Natural killer cell treated with Interleukin-12 subunit alpha and Interleukin-12 subunit beta and Interleukin-15 and Interleukin-18, amount 100 ng/mL, for 72 hours (primary cell): ENCODE measurements at places on chromosomes 1 and 21.

DNA sequence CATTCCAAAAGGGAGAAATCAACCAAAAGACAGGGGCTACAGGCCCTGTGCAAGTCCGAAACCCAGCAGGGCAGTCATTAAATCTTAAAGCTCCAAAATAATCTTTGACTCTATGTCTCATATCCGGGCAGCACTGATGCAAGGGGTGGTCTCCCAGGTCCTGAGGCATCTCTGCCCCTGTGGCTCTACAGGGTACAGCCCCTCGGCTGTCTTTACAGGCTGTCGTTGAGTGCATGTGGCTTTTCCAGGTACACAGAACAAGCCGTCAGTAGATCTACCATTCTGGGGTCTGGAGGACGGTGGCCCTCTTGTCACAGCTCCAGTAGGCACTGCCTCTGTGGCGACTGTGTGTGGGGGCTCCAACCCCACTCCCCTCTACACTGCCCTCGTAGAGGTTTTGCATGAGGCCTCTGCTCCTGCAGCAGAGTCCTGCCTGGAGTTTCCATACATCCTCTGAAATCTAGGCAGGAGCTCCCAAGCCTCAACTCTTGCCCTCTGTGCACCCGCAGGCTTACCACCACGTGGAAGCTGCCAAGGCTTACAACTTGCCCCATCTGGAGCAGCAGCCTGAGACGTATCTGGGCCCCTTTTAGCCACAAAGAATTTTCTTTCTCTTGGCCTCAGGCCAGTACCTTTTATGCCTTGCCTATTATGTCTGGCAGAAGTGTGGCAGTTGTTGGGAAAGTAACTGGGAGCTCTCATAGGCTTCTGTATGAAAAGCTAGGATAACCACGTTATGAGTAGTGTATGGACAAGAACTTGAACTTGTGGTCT lies 52.5 kb downstream of the POU2F1 start:
- DNase-seq, result no peak
- peak overlapping the region; percentile 15 for H3K27ac ChIP-seq
- H3K36me3 ChIP-seq, result no peaks in the 10 kb centered on the region

DNA sequence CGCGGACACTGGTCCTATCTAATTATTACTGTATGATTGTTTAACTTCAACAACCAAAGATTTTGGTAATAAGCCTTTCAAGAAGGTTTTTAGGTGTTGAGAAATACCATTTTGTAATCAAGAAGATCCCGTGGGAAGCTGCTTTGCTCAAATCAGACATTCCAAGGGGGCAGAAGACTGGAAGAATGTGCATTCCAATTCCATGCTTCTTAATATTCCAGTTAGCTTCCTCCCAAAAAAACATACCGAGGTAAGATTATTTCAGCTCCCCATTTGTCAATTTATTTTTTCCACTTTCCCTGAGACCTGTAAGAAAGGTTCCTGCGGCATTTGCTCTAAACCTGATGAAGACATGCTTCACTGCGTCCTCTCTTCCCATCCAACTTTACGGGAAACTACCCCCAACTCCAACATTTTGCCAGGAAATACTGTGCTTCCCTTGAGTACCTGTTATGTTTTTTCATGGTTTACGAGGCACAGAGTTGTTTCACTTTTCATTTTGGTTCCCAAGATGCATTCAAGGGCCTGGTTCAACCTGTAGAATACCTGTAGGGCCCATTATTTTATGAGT lies 4.1 kb downstream of the CNN3 start:
- H3K4me3 ChIP-seq, result no peak overlapping the region
- no peak for DNase-seq
- H3K4me1 ChIP-seq, result peaks cover 12% of the 10 kb centered on the region
- H3K27me3 ChIP-seq, result peaks cover 36% of the 10 kb centered on the region
- H3K36me3 ChIP-seq, result no peaks in the 10 kb centered on the region

- no peaks in the 10 kb centered on the region for H3K27me3 ChIP-seq
- no peaks in the 10 kb centered on the region for H3K4me1 ChIP-seq
- H3K36me3 ChIP-seq, result no peaks in the 10 kb centered on the region
- no peak overlapping the region for H3K27ac ChIP-seq
These were observed 50.4 kb downstream of the SNRPE start for GRCh38 chr1:203911806-203912205.

DNA sequence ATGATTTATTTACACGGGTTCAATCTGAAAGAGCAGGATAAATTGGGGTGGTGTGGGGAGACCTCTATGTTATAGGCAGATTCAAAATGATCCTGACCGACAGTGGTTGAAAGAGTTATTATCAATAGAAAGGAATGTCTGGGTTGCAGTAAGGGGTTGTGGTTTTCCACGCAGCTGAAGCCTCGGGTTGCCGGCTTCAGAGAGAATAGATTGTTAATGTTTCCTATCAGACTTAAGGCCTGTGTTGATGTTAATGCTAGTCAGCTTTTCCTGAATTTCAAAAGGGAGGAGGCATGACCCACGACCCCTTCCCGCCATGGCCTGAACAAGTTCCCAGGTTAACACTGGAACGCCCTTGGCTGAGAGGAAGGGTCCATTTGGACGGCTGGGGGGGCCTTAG lies 2.2 kb upstream of the UBE2J2 start:
- DNase-seq, result no peak
- H3K27ac ChIP-seq, result no peak overlapping the region
- H3K36me3 ChIP-seq, result no peaks in the 10 kb centered on the region
- no peaks in the 10 kb centered on the region for H3K27me3 ChIP-seq
- peak overlapping the region; percentile 6 for H3K4me3 ChIP-seq

- H3K36me3 ChIP-seq, result no peaks in the 10 kb centered on the region
- H3K27ac ChIP-seq, result no peak overlapping the region
- H3K27me3 ChIP-seq, result no peaks in the 10 kb centered on the region
These were observed 26.9 kb downstream of the IGSF21 start for GRCh38 chr1:18134324-18135046.

GRCh38 chr1:41314376-41315145 lies 46.7 kb upstream of the FOXO6 start:
- no peaks in the 10 kb centered on the region for H3K36me3 ChIP-seq
- no peak for DNase-seq
- H3K4me1 ChIP-seq, result peaks cover 7% of the 10 kb centered on the region
- peaks cover 5% of the 10 kb centered on the region for H3K27me3 ChIP-seq
- no peak overlapping the region for H3K4me3 ChIP-seq

DNA sequence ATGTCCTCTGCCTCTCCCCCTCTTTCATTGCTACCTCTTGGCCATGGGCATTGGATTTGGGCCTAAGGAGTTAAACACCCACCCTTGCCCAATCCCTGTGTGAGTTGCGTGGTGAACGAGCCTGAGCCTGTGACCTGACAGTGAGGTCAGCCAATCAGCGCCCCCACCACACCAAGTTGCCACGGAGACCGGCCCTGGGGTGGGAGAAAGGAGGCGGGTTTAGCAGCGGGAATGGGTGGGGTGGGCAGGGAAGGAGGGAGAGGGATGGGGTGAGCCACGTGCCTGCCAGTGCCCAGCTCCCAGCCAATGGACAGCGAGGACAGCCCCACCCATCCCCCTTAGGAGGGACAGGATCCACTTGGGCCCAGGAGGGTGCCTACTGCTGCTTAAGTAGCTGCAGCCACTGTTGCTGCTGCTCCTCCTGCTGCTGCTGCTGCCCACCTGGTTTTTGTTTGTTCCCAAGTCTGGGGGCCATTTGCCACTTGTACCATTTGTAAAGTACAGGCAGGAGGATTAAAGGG lies 9.5 kb downstream of the ZBTB7B start:
- H3K36me3 ChIP-seq, result no peaks in the 10 kb centered on the region
- DNase-seq, result no peak
- H3K4me1 ChIP-seq, result peaks cover 47% of the 10 kb centered on the region

DNA sequence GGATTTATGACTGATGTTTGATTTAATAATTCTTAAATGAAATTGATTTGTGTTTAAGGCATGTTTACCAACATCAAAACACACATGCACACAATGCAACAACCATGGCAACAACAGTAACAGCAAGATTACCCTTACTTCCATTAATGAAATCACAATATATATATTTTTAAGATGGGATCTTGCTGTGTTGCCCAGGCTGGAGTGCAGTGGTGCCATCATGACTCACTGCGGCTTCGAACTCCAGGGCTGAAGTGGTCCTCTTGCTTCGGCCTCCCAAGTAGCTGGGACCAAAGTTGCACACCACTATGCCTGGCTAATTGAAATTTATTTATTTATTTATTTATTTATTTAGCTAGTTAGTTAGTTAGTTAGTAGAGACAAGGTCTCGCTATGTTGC lies 27.7 kb downstream of the NEK7 start:
- H3K36me3 ChIP-seq, result no peaks in the 10 kb centered on the region
- H3K27ac ChIP-seq, result no peak overlapping the region
- no peak overlapping the region for H3K4me3 ChIP-seq
- no peaks in the 10 kb centered on the region for H3K27me3 ChIP-seq
- H3K4me1 ChIP-seq, result peaks cover 75% of the 10 kb centered on the region

- no peaks in the 10 kb centered on the region for H3K36me3 ChIP-seq
- no peak for DNase-seq
- no peaks in the 10 kb centered on the region for H3K4me1 ChIP-seq
- H3K4me3 ChIP-seq, result no peak overlapping the region
These were observed 278.2 kb downstream of the USP25 start for GRCh38 chr21:16007943-16008342.

GRCh38 chr1:192941722-192942411 lies 117.3 kb downstream of the UCHL5 start:
- H3K4me3 ChIP-seq, result no peak overlapping the region
- no peaks in the 10 kb centered on the region for H3K36me3 ChIP-seq
- H3K4me1 ChIP-seq, result peaks cover 27% of the 10 kb centered on the region
- DNase-seq, result no peak
- no peaks in the 10 kb centered on the region for H3K27me3 ChIP-seq
- peak overlapping the region; percentile 27 for H3K27ac ChIP-seq

DNA sequence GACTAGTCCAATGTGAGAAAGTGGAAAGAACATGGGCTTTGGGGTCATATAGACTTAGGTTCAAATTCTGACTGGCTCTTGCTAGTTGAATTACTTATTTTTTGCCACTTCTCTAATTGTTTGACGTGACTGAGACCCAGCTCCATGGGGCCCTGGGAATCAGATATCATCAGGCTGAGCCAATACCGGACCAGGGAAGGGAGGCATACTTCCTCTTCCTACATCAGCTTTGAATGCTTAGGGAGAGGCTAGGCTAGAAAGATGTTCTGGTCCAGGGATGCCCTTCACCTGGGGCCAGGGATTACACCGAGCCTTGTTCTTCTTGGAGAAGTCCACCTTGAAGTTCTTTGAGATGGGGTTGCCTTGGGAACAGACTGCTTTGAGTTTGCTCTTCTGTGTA lies 3.7 kb upstream of the NR1I3 start:
- H3K36me3 ChIP-seq, result no peaks in the 10 kb centered on the region
- no peak overlapping the region for H3K27ac ChIP-seq
- H3K4me3 ChIP-seq, result no peak overlapping the region

DNA sequence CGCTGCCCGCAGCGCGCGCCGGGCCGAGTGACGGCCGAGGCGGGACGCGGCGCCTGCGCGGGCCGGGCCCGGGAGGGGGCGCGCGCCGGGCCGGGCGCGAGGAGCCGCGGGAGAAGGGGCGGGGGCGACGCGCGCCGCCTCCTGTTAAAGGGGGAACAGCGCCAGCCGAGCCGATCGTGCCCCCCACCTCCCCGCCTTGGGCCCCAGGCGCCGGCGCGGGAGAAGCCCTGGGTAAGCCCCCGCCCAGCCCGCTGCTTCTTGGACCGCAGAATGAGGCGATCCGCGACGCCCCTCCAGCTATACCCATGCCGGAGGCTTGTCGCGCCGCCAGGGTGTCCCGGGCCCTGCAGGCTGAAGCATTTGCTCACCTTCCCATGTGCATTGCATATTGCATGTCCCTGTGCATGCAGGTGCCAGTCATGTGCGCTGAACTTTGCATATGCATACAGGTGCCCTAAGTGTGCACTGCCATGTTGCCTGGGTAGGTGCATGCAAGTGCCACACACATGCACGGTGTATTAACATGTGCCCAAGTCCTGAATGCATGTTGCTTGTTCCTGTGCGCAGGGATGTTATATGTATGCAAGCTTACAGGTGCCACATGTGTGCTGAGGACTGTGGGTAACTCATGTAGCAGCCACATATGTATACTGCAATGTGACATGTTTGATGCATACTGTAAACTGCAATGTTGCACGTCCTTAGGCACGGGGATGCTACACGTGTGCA lies at the start of gene ADGRB2:
ADGRB2 (minus strand) TSS at position 29 of the 729 bp plus-strand sequence. CDS start 7,119 bp downstream, outside the sequence.
- H3K27ac ChIP-seq, result no peak within 1 kb of the TSS
- no peaks in the 10 kb centered on the region for H3K36me3 ChIP-seq
- no peak for DNase-seq
- H3K4me3 ChIP-seq, result peak within 1 kb of the TSS; percentile 85

GRCh38 chr1:233816348-233816747 lies 88.1 kb upstream of the SLC35F3 start:
- H3K27ac ChIP-seq, result no peak overlapping the region
- H3K4me1 ChIP-seq, result no peaks in the 10 kb centered on the region
- no peaks in the 10 kb centered on the region for H3K27me3 ChIP-seq
- H3K36me3 ChIP-seq, result no peaks in the 10 kb centered on the region
- DNase-seq, result no peak
- no peak overlapping the region for H3K4me3 ChIP-seq

GRCh38 chr21:38917043-38917774 lies 111.5 kb downstream of the ETS2 start:
- H3K4me3 ChIP-seq, result no peak overlapping the region
- no peaks in the 10 kb centered on the region for H3K4me1 ChIP-seq
- no peak overlapping the region for H3K27ac ChIP-seq
- peaks cover 28% of the 10 kb centered on the region for H3K27me3 ChIP-seq
- no peaks in the 10 kb centered on the region for H3K36me3 ChIP-seq

- H3K27me3 ChIP-seq, result peaks cover 9% of the 10 kb centered on the region
- no peak overlapping the region for H3K27ac ChIP-seq
- H3K4me1 ChIP-seq, result no peaks in the 10 kb centered on the region
- H3K4me3 ChIP-seq, result no peak overlapping the region
- H3K36me3 ChIP-seq, result no peaks in the 10 kb centered on the region
These were observed 183.8 kb downstream of the AJAP1 start for GRCh38 chr1:4838231-4838630.

DNA sequence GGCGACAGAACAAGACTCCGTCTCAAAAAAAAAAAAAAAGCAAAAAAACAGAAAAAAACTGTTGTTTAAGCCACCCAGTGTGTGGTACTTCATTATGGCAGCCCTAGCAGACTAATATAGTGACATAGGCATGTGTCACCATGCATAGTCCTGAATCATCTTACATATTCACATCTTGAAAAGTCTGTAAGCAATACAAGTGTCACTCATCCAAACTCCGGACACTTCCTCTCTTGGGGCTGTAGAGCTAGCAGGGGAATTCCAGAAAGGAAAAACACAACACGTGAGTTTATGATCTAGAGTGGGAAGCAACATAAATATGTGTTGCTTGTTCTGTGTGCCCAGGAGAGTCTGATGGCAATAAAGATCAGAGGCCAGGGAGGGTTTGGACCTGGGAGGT lies 81.6 kb upstream of the KCNE2 start:
- H3K4me1 ChIP-seq, result peaks cover under 1% of the 10 kb centered on the region
- H3K4me3 ChIP-seq, result no peak overlapping the region
- no peak overlapping the region for H3K27ac ChIP-seq
- H3K27me3 ChIP-seq, result peaks cover 1% of the 10 kb centered on the region
- H3K36me3 ChIP-seq, result peaks cover 5% of the 10 kb centered on the region

DNA sequence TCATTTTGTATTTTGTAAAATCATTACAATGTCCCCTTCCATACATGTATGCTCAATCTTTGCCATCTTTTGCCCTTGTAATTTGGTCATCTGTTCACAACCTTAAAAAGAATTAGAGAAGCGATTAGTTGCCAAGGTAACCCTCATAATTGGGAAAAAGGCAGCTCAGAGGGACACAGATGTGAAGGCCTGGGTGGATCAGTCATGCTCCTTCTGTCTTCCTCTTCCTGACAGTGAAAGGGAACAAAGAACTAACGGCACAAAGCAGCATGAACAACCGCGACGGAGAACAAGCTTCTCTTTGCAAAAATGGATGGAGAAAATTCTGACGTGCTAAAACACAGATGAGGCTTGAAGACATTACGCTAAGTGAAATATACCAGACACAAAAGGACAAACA lies 78.7 kb upstream of the COG2 start:
- no peak overlapping the region for H3K4me3 ChIP-seq
- H3K27ac ChIP-seq, result no peak overlapping the region
- DNase-seq, result no peak
- peaks cover 25% of the 10 kb centered on the region for H3K27me3 ChIP-seq
- H3K36me3 ChIP-seq, result no peaks in the 10 kb centered on the region
- H3K4me1 ChIP-seq, result peaks cover 1% of the 10 kb centered on the region
